ENCODE measurements at places on chromosomes 16 and 17. TPM values are rescaled to one million over a fixed set of nuclear protein-coding genes. Genes with fewer than 3 reads are reported as not detected.

Gene FZD2
- total RNA-seq = 26.1 TPM

Gene TBX2
- total RNA-seq = 42.5 TPM

Gene ANKS4B
- total RNA-seq = not detected

Gene KCNH4
- total RNA-seq = not detected

Gene TXNDC17
- 68.9 TPM for total RNA-seq

Gene KRT27
- not detected for total RNA-seq

Gene KRT17
- total RNA-seq = 0.66 TPM

Gene CRYBA1
- total RNA-seq = not detected

Gene NT5M
- 0.29 TPM for total RNA-seq

Gene AATK
- not detected for total RNA-seq

Gene INCA1
- total RNA-seq = 0.22 TPM

All from placental pericyte (primary cell).